ENCODE measurements at places on chromosomes 13 and 19. TPM values are rescaled to one million over a fixed set of nuclear protein-coding genes. Genes with fewer than 3 reads are reported as not detected.

DNA sequence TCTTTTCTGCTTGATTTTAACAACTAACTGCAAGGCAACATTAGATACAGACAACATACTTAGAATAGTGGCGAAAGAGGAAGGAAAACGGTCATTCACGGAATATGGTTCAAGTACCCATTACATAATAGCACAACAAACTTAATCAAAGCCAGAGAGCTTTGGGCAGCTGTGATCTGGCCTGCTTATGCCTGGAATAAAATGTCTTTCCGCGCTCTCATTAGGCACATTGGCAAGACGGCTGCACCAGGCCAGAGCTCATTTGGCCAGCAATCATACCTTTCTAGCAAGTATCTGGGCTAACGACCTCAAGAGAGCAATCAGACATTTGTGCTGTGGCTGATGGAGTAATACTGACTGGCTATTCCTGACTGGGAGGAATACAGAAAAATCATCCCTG lies 112.8 kb downstream of the NALCN start:
- no peak overlapping the region for H3K4me3 ChIP-seq
- DNase-seq: no peak
- H3K27me3 ChIP-seq: no peaks in the 10 kb centered on the region
- H3K36me3 ChIP-seq: no peaks in the 10 kb centered on the region
- no peaks in the 10 kb centered on the region for H3K4me1 ChIP-seq

GRCh38 chr13:55361141-55361540 lies 1779.6 kb upstream of the PRR20A start:
- H3K27ac ChIP-seq: no peak overlapping the region
- no peaks in the 10 kb centered on the region for H3K36me3 ChIP-seq
- H3K27me3 ChIP-seq: no peaks in the 10 kb centered on the region
- DNase-seq: no peak
- no peaks in the 10 kb centered on the region for H3K4me1 ChIP-seq

DNA sequence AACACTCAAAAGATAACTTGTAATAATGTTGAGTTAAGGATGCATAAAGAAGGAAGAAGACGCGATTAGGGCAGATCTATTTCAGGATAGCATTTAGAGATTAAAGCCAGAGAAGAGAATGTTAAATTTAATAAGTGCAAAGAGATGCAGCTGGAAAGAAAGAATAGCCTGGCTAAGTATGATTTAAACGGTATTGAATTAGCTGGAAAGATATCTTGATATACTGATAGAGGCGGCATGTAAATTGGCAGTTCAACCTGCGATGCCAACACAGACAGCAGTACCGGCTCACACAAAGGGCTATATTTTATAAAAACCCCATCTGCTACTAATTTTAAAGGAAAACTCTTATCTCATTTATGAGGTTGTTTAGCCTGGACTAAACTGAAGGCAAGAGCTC lies 121.4 kb downstream of the ENOX1 start:
- peaks cover 3% of the 10 kb centered on the region for H3K4me1 ChIP-seq
- no peak overlapping the region for H3K27ac ChIP-seq
- no peaks in the 10 kb centered on the region for H3K36me3 ChIP-seq
- DNase-seq: no peak
- H3K4me3 ChIP-seq: no peak overlapping the region

ZNF628 gene
- polyA plus RNA-seq: 0.14 TPM

DNA sequence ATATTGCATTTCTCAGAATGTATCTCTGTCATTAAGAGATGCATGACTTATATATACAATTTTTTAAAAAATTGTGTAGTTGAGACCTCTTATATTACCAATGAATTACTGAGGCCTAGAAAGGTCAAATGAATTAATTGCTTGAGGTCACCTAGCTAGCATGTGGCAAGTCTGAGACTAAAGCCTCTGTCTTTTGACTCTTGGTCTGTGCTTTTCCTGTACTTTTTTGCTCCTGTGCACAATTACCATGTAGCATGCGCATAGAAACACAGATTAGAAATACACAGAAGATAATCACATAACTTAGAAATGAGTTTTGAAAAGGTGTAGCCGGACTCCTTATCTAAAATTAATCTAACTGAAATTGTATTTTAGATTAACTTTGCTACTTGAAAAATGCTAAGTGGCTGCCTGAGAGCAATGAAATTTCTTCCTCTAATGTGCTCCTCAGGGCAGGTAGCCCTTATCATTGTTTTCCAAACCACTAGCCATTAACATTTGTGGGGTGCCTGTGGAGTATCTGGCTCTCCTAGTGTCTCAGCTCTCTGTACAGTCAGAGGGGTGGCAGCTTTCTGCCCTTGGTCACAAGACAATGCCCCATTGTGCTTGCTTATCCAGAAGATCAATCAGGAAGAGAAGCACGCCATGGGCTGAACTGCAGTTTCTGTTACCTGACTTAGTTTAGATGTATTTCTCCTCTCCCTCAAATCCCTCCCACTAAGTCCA lies 119.6 kb downstream of the RFC3 start:
- H3K4me3 ChIP-seq: no peak overlapping the region
- H3K27me3 ChIP-seq: peaks cover 5% of the 10 kb centered on the region
- H3K4me1 ChIP-seq: no peaks in the 10 kb centered on the region

GRCh38 chr13:49300739-49301589 lies 53.2 kb downstream of the CDADC1 start:
- H3K4me3 ChIP-seq: peak overlapping the region; percentile 85
- peaks cover 2% of the 10 kb centered on the region for H3K27me3 ChIP-seq
- peak; percentile 69 for DNase-seq
- H3K4me1 ChIP-seq: peaks cover 8% of the 10 kb centered on the region
- H3K27ac ChIP-seq: peak overlapping the region; percentile 51

DNA sequence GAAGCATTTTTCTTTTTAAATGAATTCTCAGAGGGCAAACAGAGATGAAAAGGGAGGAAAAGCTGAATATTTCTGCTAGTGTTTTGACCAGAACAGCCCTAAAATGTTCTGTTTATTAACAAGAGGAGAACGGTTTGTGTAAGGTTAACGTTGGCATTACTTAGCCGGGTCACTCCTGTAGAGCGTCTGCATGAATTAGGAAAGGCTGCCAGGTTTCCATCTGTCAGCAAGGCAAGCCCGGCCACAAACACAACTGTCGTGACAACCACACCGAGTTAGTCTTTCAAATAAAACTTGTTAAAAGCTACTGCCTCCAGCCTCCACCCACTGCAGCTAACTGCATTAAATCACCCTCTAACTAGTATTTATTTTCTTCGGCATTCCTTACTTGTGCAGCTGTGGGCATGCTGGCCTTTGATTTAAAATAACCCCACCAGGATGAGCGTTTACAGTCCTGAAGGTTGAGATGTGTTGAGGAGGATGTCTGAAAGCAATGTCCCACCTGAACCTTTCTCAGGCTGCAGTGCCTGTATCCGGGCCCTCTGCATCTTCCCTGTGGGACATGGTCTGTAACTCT lies 527.9 kb downstream of the FGF9 start:
- no peak overlapping the region for H3K27ac ChIP-seq
- no peaks in the 10 kb centered on the region for H3K4me1 ChIP-seq
- no peaks in the 10 kb centered on the region for H3K36me3 ChIP-seq
- H3K27me3 ChIP-seq: no peaks in the 10 kb centered on the region
- no peak for DNase-seq

DNASE2 gene
- 83.5 TPM for polyA plus RNA-seq

CGB5 gene
- not detected for polyA plus RNA-seq

SELENOV gene
- polyA plus RNA-seq: not detected

DNA sequence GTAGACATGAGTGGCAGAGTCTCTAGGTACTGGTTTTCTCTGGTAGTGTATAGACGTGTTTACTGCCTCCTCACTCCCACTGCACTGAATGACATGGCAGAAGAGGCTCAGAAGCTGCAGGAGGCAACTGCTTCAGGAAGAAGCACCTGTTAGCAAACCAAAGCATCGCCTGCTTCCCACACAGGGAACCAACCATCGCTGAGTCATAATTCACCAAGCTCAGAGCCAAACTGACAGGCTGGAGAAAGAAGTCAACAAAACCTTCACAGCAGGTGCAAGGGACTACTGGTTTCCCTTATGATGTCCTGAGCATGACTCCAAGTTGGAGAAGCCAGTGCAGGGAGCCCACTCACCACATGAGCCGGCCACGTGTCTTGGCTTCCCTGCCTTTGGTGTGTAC lies 69.8 kb downstream of the KCTD12 start:
- H3K27ac ChIP-seq: no peak overlapping the region
- H3K4me3 ChIP-seq: no peak overlapping the region
- no peaks in the 10 kb centered on the region for H3K36me3 ChIP-seq
- H3K4me1 ChIP-seq: no peaks in the 10 kb centered on the region
- no peak for DNase-seq
- H3K27me3 ChIP-seq: peaks cover under 1% of the 10 kb centered on the region

DNA sequence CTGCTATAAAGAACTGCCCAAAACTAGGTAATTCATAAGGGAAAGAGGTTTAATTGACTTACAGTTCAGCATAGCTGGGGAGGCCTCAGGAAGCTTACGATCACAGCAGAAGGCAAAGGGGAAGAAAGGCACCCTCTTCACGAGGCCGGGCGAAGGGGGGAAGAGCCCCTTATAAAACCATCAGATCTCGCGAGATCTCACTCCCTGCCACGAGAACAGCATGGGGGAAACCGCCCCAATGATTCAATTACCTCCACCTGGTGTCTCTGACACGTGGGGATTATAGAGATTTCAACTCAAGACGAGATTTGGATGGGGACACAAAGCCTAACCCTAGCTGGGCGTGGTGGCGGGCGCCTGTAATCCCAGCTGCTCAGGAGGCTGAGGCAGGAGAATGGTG lies 42.8 kb downstream of the SLC6A16 start:
- H3K36me3 ChIP-seq: no peaks in the 10 kb centered on the region
- H3K4me3 ChIP-seq: no peak overlapping the region
- H3K4me1 ChIP-seq: no peaks in the 10 kb centered on the region
- peaks cover 1% of the 10 kb centered on the region for H3K27me3 ChIP-seq
- no peak overlapping the region for H3K27ac ChIP-seq
- no peak for DNase-seq

DNA sequence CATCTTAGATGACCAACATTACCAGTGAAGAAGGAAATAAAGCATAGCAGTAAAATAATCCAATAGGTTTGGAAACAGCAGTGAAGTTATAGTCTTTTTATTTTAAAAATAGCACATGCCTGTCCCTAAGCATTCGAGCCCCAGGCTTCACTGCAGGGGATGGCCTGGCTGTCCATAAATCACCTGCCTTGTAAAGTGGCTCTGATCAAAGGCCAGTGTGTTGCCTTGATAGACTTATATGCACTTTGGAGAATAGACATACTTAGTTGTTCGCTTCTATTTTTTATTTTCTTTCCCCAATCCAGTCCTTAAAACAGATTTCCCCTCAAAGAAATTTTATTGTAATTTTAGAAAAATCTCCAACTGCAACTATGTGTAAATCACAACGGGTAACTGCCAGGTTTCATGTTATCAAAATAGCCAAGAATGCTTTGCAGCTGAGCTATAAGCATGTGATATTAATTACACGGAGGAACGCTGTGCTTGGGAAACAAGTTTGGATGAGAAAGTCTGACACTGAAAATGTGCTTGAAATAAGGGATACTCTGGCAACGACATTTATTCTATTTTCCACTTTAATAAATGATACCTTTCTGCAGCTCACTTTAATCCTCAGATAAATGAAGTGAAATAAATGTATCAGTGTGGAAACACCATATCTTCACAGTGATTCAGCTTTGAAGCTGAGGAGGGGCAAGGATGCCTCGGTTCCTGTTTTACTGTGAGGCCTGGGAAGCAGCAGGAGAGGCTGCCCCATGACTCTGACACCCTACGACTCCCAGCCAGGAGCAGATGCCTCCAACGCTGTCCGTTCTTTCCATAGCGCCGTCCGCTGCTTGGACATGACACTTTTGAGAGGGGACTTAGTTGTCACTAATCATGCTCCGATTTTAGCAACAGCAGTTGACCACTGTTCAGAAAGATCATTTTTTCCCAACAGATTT lies 5.5 kb upstream of the METTL21C start:
- H3K4me3 ChIP-seq: no peak overlapping the region
- no peaks in the 10 kb centered on the region for H3K4me1 ChIP-seq
- H3K36me3 ChIP-seq: no peaks in the 10 kb centered on the region
- DNase-seq: no peak
- H3K27ac ChIP-seq: no peak overlapping the region

DNA sequence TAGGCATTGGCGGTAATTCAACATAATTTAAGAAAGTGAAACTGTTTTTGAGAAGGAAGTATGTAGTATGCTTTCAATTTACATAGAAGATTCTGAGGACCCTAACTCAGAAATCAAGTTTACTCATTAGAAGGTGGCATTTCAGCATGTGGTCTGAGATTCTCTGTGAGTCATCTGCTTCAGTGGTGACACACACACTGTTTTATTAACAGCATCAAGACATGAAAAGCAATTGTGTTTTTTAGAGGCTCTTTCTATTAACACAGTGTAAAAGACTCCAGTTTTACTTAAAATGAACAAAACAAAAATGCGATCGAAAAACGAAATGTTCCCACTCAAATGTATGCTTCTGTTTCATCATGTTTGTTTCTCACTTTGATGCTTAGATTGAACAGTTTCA lies 802.1 kb upstream of the SLITRK6 start:
- no peaks in the 10 kb centered on the region for H3K27me3 ChIP-seq
- DNase-seq: no peak
- no peak overlapping the region for H3K4me3 ChIP-seq
- no peak overlapping the region for H3K27ac ChIP-seq
- H3K4me1 ChIP-seq: no peaks in the 10 kb centered on the region

DNA sequence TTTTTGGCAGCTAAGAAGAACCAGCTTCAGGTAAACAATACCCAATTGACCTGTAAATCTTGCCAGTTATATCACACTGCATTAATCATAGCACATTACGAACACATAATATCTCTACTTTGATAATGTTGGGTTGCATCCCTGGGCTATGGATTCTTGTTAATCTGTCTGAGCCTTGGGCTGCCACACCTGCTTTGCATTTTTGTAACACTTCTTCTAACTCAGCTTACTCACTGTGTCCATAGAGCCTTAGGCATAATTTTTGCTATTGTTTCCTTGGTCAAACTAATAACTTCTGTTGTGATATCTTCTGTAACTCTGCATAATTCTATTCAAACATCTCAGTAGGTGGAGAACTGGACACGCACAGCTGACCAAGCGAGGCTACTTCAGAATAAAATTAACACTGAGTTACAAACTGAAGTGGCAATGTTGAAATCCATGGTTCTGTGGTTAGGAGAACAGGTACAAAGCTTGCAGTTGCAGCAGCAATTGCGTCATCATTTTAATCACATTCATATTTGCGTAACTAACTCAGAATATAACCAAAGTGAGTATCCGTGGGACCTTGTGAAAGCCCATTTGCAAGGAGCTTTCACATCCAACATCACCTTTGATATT lies 6.4 kb downstream of the ZNF350 start:
- no peaks in the 10 kb centered on the region for H3K27me3 ChIP-seq
- DNase-seq: no peak
- peaks cover 46% of the 10 kb centered on the region for H3K4me1 ChIP-seq
- no peak overlapping the region for H3K27ac ChIP-seq

GRCh38 chr13:82772816-82773215 lies 1109.5 kb downstream of the SLITRK1 start:
- H3K4me1 ChIP-seq: no peaks in the 10 kb centered on the region
- H3K4me3 ChIP-seq: no peak overlapping the region
- no peaks in the 10 kb centered on the region for H3K36me3 ChIP-seq
- H3K27me3 ChIP-seq: no peaks in the 10 kb centered on the region
- no peak overlapping the region for H3K27ac ChIP-seq
- DNase-seq: no peak

KLK7 gene
- not detected for polyA plus RNA-seq

CCNE1 gene
- 0.22 TPM for polyA plus RNA-seq

GRCh38 chr13:84137292-84137691 lies 255.0 kb upstream of the SLITRK1 start:
- peak overlapping the region; percentile 89 for H3K27ac ChIP-seq
- DNase-seq: peak; percentile 81
- H3K4me3 ChIP-seq: peak overlapping the region; percentile 77
- H3K27me3 ChIP-seq: peaks cover 4% of the 10 kb centered on the region
